ENCODE measurements at places on chromosomes 1 and 21.

GRCh38 chr1:23394181-23394580, 24.5 kb upstream of the ZNF436 start:
- DNase-seq: no peak

- DNase-seq: no peak
These were observed 39.6 kb upstream of the RXRG start for GRCh38 chr1:165484532-165484931.

GRCh38 chr1:198449261-198449660, 91.2 kb downstream of the ATP6V1G3 start:
- no peak for DNase-seq

- no peak for DNase-seq
These were observed 474.7 kb upstream of the DAB1 start for GRCh38 chr1:57898531-57898930.

- no peak for DNase-seq
These were observed 1178.6 kb downstream of the MRPL39 start for GRCh38 chr21:24428591-24429199.

DNA sequence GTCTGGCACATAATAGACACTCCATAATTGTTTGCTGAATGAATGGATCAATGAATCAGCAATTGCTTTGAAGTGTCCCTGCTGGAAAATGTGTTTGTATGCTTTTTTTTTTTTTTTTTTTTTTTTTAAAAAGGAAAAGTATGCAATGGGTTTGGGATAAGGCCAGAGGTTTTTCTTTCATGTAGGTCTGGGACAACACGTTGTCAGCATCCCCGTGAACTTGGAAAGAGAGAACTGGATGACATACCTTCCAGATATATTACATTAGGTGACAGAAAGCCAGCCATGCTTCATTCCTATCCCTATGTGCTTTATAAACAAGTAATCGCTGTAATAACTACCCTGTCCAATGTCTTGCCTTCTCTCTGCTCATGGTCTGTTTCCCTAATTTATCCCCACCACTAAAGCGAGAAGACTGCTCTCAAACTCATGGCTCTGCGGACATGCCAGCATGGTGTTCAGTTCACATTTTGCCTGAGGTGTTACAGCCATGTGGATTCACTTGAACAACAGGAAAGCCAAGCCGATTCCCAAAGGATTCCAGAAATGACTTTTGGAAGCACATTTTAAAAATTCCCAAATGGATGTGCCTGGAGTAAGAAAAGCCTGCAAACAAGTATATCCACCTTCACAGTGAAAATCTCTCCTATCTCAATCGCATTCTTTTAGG, 34.8 kb upstream of the GREM2 start:
- no peak for DNase-seq

DNA sequence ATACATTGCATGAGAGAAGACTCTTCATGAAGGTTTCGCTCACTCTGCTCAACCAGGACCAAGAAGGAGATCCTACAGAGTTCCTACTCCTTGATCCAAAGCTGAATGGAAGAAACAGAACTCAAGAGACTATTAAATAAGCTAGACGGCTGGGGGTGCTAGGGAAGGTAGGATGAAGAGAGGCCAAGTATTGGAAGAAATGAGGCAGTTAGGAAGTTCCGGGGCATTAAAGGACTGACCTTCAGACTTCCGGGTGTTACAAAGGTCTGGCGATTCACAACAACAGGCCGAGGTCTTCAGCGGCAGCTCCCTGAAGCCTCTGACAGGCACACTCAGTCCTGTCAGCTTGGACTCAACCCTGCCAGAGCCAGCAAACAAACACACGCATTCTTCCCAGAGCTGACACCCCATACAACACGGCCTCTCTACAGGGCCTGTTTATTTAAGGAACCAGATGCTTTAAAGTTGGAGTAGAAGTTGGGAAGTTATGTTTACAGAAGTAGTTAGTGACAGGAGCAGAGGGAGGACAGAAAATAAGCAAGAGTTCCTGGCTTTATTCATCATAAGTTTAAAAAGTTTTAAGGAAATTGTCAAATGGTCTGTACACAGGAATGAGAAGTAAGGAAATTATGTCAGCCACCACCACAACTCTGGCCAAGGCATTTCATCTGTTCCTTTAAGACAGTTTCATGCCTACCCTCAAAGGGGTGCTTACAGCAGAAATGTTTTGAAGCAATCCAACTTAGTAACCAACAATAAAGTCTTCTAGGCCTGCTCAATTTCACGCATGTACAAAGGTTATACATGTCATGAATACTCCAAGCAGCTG, 4.7 kb downstream of the SORT1 start:
- no peak for DNase-seq

Data from pulmonary artery endothelial cell (primary cell).